ENCODE measurements at places on chromosomes 12 and 14.

DNA sequence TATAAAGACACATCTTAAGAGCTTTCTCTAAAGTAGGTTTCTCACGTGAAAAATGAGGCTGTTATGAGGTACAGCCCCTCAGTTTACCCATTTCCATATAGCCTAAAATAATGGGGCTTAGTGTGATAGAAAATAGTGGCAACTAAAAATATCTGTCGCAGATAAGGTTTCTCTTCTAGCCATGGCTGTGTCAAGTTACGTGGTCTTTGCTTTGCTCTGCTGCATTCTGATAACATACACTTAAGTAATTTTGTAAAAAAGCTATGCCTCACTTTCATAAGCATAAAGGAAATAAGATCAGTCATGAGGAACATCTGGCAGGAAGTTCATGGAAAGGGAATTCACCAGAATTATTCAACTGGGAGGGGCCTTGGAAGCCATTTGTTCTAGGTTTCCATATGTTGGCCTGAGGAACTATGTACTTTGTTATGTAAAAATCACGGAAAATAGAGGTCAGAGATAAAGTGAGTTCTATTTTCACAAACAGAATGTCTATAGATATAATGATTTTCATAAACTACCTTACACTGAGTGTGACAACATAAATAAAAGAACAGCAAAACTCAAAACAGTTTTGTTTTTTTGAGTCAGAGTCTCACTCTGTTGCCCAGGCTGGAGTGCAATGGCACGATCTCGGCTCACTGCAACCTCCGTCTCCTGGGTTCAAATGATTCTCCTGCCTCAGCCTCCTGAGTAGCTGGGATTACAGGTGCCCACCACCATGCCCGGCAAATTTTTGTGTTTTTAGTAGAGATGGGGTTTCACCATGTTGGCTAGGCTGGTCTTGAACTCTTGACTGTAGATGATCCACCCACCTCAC is 195.6 kb upstream of the KRR1 start:
- no peak for DNase-seq

GRCh38 chr14:70700955-70701585 is 59.4 kb downstream of the TTC9 start:
- DNase-seq = no peak

GRCh38 chr14:34837801-34838322 is 37.3 kb downstream of the BAZ1A start:
- DNase-seq = no peak

GRCh38 chr12:115147916-115148315 is 463.9 kb upstream of the TBX3 start:
- no peak for DNase-seq
